Kasumi-1 (cell line): ENCODE measurements at places on chromosomes 16 and 17.
A peak's percentile ranks its signal among the peaks of the same experiment; 100 is the strongest.

GRCh38 chr16:23949630-23950290, 114.0 kb downstream of the PRKCB start:
- peak; percentile 12 for DNase-seq

DNA sequence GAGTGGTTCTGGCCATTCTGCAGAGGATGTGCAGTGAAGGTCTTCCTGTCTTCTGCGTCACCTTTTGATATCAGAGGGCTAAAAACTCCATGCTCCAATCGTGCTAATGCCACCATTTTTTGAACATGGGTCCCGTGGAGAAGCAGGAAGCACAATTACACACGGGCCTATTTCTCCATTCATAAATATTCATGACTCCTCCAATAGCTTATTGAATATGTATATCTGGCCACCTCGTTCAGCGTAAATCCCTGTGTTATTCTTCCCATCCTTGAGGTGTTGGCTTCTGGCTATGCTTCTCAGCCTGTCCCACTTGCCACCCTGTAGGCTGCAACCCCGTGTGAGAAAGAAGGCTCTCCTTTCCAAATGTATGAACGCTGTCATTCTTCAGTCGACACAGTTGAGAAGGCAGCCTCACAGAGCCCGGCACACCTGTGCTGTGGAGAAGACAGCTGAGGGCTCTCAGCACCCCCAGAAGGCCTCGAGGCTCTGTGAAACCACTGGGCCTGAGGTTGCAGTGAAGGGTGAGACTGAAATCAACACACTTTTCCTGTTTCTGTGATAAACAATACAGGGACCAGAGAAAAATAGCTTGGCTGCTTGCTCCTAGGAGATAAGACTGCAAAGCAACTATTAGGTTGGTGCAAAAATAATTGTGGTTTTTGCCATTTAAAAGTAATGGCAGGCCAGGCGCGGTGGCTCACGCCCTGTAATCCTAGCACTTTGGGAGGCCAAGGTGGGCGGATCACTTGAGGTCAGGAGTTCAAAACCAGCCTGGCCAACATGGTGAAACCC, 4.9 kb upstream of the ANKRD40CL start:
- DNase-seq: no peak

- DNase-seq: no peak
Measured at GRCh38 chr17:57726213-57726790, 18.8 kb downstream of the CCDC182 start.

- DNase-seq: no peak
Measured at GRCh38 chr17:57925361-57925990, 29.7 kb downstream of the CUEDC1 start.

DNA sequence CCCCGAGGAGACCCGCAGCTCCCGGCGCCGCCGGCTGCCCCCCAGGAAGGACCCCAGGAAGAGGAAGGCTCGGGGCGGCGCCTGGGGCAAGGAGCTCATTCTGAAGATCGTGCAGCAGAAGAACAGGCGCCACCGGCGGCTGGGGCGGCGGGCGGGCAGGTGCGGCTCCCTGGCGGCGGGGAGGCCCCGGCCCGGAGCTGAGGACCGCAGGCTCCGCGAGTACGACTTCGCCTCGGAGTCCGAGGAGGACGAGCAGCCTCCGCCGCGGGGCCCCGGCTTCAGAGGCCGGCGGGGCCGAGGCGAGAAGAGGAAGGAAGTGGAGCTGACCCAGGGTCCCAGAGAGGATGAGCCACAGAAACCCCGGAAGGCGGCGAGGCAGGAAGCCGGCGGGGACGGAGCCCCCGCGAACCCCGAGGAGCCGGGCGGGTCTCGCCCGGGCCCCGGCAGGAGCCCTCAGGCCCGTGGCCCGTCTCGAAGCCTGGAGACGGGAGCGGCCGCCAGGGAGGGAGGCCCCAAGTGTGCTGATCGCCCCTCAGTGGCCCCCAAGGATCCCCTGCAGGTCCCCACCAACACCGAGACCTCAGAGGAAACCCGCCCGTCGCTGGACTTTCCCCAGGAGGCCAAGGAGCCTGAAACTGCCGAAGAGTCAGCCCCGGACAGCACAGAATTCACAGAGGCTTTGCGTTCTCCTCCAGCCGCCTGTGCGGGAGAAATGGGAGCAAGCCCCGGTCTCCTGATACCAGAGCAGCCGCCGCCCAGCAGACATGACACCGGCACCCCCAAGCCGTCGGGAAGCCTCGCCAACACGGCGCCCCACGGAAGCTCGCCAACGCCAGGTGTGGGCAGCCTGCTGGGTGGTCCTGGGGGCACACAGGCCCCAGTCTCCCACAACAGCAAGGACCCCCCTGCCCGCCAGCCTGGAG, 22.3 kb upstream of the ZFPM1 start:
- DNase-seq: peak; percentile 73

DNA sequence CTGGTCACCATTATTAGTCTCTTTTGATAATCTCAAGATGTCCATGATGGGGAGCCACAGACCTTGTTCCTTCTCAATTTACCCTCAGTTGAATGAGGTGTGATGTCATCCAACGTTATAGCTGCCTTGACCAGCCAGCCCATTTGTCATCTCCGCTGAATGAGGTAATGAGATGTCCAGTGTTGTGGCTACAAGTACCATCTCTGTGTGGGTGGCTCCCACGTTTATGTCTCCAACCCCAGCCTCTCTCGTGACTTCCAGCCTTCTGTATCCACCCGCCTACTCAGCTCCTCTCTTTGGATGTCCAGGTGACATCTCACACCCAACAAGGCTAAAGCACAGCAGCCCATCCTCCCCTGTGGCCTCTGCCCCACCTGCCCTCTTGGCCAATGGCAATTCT, 18.2 kb downstream of the DNAH17 start:
- DNase-seq: no peak

DNA sequence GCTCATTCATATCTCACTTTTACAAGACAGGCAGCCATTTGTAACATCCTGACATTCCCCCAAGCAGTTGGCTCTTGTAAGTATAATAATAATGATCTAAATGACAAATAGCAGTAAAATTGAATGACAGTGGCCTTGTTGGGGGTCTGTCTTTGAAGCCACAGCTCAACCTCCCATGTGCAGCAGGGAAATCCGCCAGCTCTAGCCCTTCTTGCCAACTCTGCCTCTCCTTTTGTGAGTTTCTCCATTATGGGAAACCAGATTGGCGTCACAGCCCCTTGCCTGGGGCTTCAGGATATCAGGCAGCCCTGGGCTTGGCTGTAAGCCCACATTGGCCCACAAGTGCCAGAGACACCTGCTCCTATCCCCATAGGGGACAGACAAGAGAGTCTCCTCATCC, 70.4 kb upstream of the CACNG5 start:
- no peak for DNase-seq

DNA sequence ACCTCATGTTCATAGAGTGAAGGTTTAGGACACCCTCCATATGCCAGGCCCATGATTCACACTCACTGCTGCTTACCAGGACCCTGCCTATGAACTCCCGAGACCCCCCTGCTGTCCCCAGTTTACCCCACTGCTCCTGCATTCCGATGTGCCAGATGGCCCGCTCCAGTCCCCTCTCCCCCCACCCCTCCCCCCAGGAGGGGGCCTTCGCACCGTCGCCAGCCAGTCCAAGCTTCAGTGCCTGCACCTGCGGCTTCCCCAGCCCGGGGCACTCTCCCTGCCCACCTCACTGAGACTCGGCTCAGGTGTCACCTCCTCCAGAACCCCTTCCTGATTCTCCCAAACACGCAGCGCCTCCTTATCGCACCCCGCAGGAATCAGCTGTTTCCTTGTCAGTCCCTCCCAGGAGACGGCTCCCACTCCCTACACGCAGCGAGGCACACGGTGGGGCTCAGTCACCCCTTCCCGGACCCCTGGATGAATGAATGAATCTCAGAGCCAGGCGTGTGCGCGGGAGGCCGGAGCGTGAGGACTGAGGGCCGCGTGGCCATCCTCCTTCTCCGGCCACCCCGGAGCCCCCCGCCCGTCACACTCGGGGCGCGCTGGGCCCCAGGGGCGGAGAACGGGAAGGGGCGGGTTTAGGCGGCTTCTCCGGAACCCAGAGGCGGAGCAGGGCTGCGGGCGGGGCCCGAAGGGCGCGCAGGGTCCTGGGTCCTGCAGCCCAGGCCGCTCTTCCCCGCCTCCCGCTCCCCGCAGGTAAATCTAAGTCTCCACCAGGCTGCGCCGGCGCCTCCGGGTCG, 1.6 kb downstream of the MYO1C start:
- DNase-seq: no peak

- DNase-seq: peak; percentile 16
Measured at GRCh38 chr17:57408071-57408811, 151.9 kb downstream of the MSI2 start.

DNA sequence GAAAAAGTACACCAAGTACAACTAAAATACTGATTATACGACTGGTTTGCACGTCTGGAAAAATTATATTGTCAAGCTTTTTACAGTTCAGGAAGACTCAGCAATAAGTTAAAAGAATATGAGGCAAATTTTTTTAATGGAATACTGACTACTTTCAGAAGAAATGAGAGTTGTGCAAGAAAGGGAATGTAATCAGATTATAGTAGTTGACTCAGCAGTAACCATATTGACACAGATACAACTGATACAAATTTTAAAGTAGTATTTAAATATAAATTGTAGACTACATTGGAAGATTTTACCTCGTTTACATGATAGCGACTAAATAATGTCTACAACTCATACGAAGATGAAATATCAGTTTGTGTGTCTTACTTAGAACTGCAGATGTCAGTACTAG, 16.7 kb downstream of the ASGR2 start:
- no peak for DNase-seq

GRCh38 chr16:3317315-3317999, 12.2 kb downstream of the ZNF75A start:
- DNase-seq: no peak

GRCh38 chr17:73564843-73565242, 79.4 kb downstream of the SDK2 start:
- no peak for DNase-seq

GRCh38 chr16:24360936-24361335, 104.8 kb downstream of the CACNG3 start:
- no peak for DNase-seq

DNA sequence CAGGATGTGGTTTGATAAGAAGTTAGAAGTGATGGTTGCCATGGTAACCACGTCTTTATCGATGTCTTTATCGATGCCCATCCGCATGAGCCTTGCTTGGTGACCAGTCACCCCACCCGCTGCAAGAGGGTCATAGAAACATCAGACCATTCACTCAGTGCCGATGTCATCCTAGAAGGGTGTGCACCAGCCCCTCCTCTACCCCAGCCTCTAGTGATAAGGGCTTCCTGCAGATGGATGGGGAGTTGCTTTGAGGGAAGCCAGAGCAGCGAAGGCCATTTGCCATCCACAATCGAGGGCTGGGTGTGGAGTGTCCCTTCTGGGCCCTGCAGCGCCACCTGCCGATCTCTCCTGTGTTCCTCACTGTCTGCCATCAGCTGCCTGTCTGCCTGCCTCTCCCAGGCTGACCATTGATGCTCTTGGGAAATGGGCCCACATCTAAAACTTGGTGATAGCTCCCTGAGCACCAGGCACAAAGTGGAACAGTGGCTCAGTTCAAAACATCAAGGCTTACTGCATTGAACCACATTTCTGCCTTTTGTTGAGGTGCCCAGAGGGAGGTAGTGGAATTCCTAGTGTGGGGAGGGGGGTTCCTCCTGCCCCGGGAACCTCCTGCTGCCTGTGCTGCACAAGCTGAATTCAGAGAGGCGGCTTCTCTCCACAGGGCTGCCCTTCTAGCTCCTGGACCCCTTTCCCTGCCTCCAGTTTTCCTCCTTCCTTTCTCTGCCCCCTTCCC, 8.9 kb downstream of the CALB2 start:
- DNase-seq: peak; percentile 65

DNA sequence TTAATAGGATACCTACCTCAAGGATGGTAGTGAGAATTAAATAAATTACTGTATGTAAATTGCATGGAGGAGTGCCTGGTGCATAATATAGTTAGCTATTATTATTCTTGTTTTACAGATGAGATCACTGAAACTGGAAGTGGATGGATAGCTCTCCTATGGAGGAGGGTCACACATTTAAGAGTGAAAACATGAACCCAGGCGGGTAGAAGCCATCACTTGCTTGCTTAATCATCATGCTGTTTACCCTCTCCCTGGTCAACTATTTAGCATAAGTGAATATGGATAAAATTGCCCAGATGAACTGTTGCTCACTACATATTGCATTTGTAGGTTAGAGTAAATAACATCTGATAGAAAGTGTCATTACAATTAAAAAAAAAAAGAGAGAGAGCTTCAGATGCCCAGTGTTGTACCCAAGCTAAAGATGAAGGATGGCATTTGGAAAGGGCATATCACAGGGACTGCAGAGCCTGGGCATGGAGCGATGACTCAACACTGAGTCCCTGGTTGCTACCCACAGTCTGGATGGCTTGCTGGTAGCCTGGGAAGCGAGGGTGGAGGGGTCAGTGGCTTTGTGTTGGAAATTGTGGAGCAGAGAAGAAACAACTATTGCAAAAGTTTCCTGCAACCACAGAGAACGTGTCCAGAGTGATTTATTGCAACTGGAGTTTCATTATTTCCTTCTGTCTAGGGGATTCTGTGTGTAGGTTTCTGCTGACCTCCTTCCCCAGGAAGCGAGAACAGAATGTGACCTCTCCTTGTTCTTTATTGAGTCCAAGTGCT, 414.4 kb downstream of the SHISA9 start:
- DNase-seq: no peak

GRCh38 chr16:87305505-87306391, 11.4 kb downstream of the C16orf95 start:
- DNase-seq: no peak

DNA sequence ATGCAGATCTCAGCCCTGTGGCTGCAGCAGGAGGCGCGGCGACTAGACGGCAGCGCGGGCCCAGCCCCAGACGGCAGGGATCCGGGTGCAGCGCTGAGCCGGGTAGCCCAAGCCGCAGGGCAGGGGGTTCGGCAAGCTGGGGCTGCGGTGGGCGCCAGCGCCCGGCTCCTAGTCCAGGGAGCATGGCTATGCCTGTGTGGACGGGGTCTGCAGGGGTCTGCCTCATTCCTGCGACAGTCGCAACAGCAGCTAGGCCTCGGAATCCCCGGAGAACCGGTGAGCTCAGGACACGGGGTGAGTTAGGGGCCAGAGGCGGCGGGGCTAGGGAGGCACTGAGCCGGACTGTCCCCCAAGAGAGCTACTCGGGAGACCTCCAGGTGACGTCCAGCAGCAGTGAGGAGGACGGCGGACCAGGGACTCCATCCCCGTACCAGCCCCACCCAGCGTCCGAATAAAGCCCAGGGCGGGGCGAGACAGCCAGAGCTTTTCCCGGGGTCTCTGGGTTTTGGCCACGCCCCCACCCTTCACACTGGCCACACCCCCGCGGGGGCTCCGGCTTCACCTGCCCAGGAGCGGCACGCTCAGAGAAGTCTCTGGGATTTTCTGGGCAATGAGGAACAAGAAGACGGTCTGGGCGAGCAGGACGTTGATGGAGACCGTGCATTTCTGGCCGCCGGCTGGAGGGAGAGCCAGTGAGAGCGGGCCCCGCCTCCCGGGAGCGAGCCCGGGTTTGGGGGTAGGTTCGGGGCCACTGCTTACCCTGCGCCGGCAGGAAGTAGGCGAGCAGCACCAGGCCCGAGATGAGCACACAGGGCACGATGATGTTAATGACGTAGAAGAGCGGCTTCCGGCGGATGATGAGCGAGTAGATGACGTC, 1.1 kb downstream of the C17orf107 start:
- DNase-seq: no peak

GRCh38 chr17:27408891-27409290, 47.4 kb upstream of the KSR1 start:
- no peak for DNase-seq
